ENCODE measurements at places on chromosomes 5 and 9. TPM values are rescaled to one million over a fixed set of nuclear protein-coding genes. Genes with fewer than 3 reads are reported as not detected.

Gene AMBP
- total RNA-seq = not detected

Gene LECT2
- total RNA-seq = not detected

Gene DOCK2
- total RNA-seq = 7.5 TPM

- DNase-seq = no peak
These were observed 264.5 kb upstream of the ELAVL2 start for GRCh38 chr9:24090566-24090965.

Gene KLHL3
- total RNA-seq = 24.5 TPM

GRCh38 chr9:35730486-35730854 lies 1.5 kb downstream of the TLN1 start:
- no peak for DNase-seq

- DNase-seq = no peak
These were observed 9.6 kb downstream of the SEC61B start for GRCh38 chr9:99231711-99232110.

DNA sequence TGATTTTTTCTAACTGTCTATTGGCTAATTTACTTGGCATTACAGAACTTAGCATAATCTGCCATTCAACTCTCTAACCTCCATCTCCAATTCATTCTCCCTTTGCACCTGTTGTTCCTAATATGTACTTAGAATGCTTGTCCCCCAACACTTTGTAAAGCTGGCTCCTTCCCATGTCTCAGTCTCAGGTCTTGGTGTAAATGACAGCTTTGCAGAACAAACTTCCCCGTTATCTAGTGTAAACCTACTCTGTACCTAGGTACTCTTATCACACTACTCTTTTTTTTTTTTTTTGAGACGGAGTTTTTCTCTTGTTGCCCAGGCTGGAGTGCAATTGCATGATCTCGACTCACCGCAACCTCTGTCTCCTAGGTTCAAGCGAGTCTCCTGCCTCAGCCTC lies 77.2 kb upstream of the CTNNA1 start:
- DNase-seq = no peak

DNA sequence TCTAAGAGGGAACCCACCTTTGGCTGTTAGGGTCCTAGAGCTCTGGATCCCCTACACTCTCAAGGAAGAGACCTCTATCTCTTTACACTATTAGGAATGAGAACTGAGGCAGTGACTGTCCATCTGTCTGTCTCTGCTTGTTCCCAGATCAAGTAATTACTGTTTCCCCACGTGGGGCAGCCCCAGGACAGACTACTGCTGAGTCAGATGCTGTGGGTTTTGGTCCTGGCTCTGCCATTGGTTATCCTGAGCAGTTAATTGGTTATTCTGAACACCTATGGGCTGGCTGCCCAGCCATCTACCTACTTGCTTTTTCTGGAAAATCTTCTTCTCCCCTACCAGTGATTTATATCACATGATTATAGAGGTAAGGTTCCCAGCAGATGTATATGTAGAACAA lies 33.3 kb downstream of the FBXO10 start:
- DNase-seq = no peak

DNA sequence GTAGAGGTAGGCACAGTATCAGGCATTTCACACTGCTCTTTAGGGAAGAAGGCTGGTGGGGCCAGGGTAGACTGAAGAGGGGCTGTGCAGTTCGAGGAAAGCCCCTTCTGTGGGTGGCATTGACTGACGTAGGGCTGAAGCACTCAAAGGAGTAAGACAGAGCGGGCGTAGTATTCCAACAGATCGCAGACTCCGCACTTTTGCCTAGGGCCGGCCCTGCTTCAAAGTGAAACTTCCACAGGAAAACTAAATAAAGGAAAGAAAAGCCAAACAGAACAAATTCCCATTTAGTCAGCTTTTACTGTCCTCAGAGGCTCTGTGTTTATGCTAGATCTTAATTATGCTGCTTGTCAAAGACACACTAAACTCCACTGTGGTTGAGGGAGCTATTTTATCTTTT lies 493.0 kb upstream of the WWC1 start:
- no peak for DNase-seq

Measured in left ventricle myocardium superior (tissue), 1 donor.